ENCODE measurements at places on chromosomes 11 and 22. TPM values are rescaled to one million over a fixed set of nuclear protein-coding genes. Genes with fewer than 3 reads are reported as not detected.

- no peak for DNase-seq
These were observed 3.7 kb downstream of the PPM1F start for GRCh38 chr22:21948824-21949568.

GRCh38 chr11:72782081-72782920 lies 11.5 kb downstream of the STARD10 start:
- no peak for DNase-seq

- no peak for DNase-seq
These were observed 164.7 kb upstream of the GUCY1A2 start for GRCh38 chr11:107182978-107183377.

DNA sequence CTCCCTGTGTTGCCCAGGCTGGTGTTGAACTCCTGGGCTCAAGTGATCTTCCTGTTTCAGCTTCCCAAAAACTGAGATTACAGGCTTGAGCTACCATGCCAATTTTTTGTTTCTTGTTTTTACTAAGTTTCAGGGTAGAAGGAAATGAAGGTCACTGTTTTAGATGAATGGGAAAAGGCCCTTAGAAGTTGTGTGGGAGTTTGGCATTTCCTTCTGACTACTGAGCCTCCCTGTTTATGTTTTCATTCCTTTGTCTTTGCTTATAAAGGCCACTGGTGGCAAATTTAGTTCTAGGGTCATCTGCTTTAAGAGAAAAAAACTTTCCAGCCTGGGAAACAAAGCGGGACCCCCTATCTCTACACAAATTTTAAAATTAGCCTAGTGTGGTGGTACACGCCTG lies 22.1 kb downstream of the SRPRA start:
- no peak for DNase-seq

DNA sequence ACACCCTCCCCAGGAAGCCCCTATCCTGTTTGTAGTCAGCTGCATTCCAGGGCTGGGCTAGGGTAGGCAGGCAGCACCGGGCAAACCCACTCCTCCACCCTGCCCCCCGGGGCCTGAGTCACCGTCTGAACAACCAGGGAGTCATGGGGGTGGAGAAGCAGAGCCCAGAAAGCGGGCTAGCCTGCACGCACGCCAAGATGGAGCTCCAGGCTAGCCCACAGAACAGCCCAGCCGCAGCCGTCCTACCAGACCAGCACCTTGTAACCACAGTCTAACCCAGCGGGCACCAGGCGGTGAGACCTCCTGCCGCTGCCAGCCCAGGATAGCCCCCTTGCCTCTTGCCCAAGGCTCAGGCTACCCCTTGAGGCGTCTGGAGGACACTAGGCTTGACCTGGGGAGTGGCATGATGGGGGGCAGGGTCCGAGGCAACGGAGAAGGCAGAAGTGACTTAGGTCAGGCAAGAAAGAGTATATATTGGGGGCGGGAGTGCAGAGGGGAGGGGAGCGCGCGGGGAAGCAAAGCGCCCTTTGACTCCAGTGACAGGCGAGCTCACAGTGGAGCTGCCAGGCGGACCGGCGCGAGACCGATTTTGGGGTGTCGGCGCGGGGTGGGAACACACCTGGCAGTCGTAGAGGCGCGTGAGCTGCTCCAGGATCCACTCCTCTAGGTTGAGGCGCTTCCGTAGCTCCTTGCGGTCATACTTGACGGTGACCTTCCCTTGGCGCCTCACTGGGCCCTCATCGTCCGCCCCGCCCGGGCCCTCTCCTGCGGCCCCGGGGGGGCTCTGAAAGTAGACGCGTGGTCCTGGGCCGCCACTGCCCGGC lies 734 bp downstream of the PPP1R14B start:
- peak; percentile 92 for DNase-seq

DNA sequence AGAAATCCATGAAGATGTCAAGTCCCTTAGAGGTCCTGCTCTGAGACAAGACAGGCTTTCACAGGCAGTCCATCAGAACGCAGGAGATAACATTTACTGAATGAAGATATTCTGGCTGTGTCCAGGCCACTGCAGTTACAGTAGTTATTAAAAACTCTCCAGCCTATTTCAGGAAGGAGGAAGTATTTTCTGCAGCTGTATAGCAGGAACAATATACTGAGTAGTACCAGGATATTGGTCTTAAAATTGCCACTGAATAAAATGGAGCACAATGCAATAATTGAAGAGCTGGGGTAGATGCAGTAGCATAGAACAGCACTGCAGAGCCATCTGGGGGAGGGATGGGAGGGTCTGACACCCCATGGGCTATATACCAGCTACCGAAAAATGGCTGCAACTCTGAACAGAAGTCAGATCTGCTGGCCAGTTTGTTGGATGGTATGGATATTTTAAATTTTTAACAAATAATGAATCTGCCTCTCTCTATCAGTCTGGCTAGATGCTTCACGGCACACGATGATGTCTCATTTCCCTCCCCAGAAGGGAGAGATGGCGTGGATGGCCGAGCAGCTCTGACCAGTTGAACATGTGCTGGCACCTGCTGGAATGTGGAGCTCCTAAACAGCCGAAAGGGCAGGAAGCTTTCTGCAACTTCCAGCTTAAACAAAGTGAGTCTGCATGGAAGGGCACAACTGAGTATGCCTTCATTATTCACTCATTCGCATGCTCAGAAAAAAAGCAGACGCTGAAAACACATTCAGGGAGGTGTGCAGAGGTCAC lies 342.1 kb upstream of the SYN3 start:
- no peak for DNase-seq

- no peak for DNase-seq
These were observed 27.8 kb downstream of the KCNQ1 start for GRCh38 chr11:2472428-2473186.

DNA sequence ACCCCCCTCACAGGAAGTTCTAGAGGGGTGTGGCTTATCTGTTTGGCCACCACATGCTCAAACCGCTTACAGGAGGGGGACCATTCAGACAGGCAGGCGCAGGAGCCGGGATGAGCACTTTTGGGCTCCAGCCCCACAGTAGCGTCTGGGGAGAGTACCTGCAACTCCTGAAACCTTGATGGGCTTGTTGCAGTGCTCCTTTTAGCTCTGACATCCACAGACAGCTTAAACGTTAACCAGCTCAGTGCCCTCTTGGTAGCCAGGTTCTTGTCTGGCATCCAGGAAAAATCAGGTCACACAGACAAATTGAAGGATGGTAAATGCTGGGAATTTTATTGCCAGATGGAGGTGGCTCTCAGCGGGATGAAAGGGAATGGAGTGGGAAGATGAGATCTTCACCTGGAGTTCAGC lies 326.3 kb downstream of the ETS1 start:
- DNase-seq, result no peak

GRCh38 chr11:123408619-123409455 lies 21.2 kb upstream of the GRAMD1B start:
- no peak for DNase-seq

GRCh38 chr11:8826139-8826786 lies 84.7 kb upstream of the AKIP1 start:
- DNase-seq, result no peak

DNA sequence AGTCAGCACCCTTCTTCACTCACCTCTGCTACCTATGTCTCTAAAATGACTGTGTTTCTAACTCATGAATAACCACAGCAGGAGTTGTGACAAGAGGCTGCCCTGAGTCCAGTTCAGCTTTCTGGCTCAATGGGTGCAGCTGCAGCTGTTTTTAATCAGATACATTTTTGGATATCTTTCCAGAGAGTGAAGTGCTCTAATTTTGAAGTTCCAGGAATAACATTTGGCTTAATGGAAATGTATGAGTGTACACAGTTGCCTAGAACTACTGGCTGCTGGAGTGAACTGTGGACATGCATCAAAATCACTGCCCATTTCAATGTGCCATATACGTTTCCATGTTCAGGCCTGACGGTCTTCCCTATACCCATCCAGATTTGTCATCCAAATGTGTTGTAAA lies 769.5 kb upstream of the ANO3 start:
- no peak for DNase-seq

TNNT3 gene
- total RNA-seq, result 1,260 TPM

- no peak for DNase-seq
These were observed 664 bp downstream of the DDB2 start for GRCh38 chr11:47215366-47215910.

- no peak for DNase-seq
These were observed 48.8 kb upstream of the TOP3B start for GRCh38 chr22:22031183-22031945.

PHOX2A gene
- total RNA-seq, result not detected
